Activated T-helper 17 cell treated with anti-CD3 and anti-CD28 coated beads, Interleukin-2, amount 50 U/mL, for 72 hours (primary cell): ENCODE measurements at places on chromosomes 6 and 20.

DNA sequence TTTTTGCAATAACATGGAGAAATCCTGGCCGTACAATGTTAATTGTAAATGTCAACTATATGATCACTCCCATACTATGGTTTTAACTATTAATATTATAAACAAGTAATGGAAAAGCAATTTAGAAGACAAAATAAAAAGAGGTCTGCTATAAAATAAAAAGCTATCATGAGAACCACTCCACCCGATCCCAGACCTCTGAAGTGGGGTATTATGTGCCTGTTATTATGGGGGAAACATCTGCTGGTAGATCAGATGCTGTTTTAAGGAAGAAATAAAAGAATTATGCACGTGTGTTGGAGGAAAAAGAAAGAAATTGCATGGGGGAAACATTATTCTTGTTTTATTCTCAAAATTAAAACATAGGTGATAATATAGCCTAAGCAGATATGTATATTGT lies 615.7 kb upstream of the ARID1B start:
- ATAC-seq, result no peak

GRCh38 chr6:18469536-18469935 lies 82.4 kb downstream of the RNF144B start:
- ATAC-seq, result no peak

GRCh38 chr6:15948930-15949900 lies 179.7 kb upstream of the MYLIP start:
- ATAC-seq, result no peak

DNA sequence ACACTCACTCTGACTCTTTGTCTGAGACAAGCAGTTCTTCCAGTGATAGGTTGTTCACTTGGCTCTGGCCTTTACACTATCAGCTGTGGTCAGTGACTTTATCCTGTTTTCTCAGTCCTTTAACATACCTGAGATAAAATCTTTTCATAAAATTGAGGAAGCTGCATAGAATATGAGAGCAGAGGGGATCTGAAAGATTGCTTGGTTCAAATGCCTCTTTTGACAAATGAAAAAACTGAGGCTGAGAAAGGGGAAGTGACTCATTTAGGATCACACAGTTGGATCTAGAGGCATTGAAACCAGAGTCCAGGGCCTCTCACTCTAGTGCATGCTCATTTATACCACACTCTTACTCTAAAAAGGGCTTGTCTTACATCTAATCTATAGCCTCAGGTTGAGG lies 277.0 kb upstream of the TBX18 start:
- ATAC-seq, result no peak

DNA sequence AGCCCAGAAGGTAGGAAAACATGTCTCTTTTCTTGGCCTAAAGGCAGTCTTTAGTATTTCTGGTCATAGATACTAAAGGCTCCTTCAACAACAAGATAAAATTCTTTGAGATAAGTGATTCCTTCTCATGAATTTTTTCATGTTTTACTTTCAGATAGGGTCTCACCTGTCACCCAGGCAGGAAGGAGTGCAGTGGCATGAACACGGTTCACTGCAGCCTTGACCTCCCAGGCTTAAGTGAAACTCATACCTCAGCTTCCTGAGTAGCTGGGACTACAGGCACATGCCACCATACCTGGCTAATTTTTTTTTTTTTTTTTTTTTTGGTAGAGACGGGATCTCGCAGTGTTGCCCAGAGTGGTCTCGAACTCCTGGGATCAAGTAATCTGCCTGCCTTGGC lies 9.1 kb downstream of the PNLDC1 start:
- ATAC-seq, result no peak

- no peak for ATAC-seq
These were observed 516 bp downstream of the TMEM151B start for GRCh38 chr6:44270526-44271405.
